ENCODE measurements at places on chromosomes 11 and 22.
A peak's percentile ranks its signal among the peaks of the same experiment; 100 is the strongest.

- DNase-seq: no peak
Observed at GRCh38 chr11:7592711-7593110, 78.9 kb downstream of the PPFIBP2 start.

DNA sequence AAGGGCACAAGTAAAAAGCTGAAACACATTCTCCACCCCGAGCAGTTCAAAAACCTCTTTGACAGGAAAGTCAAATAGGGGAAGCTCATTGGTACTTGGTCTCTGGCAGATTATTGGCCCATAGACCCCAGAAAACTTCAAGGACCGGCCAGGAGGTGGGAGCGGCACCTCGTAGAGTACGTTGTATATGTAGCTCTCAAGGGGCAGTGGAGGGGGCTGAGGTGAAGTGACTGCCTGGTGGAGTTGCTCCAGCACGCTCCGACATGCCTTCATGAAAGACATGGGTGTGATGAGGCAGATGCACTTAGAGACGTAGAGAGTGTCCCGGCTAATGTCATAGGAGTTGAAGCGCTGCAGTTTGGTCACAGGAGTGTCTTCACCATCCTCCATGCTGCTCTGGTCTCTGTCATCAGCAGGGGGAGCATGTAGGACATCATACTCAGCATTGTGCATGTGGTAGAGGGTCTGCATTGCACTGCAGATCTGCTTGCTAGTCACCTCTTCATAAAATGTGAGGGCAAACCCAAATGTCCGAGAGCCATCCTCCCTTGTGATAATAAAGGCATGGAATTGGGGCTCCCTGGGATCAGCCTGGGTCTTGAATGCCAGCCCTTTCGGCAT is 61.3 kb downstream of the DENND5A start:
- DNase-seq: no peak

- DNase-seq: peak; percentile 4
Observed at GRCh38 chr11:64436000-64436399, 77.0 kb downstream of the RPS6KA4 start.

GRCh38 chr11:2566223-2567025 is 121.6 kb downstream of the KCNQ1 start:
- DNase-seq: no peak

DNA sequence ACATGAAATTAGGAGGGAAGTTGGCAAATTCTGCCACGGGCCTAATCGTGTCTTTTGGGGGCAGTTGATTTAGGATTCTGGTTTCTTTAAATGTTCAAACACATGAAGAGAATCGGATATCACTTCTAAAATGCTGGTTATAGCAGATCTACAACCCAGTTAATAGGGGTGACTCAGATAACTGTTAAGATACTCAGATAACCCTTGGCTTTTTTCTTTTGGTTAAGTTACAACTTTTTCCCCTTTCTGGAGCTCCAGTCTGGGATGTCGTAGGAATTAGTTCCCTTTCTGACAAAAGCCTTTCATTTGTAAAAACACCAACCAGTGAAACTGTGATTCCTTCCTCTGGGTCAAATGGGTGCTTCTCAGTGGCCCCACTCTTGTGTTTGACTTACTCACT is 976 bp downstream of the DEPDC7 start:
- DNase-seq: no peak

GRCh38 chr11:77106759-77107158 is 4.1 kb downstream of the OMP start:
- DNase-seq: no peak

GRCh38 chr11:105024394-105024793 is 1.4 kb upstream of the CASP5 start:
- no peak for DNase-seq

GRCh38 chr22:22906907-22907550 is 19.4 kb downstream of the IGLL5 start:
- no peak for DNase-seq

GRCh38 chr11:92611157-92611556 is 358.3 kb upstream of the MTNR1B start:
- DNase-seq: no peak

- DNase-seq: peak; percentile 18
Observed at GRCh38 chr22:29473001-29473400, 7.0 kb upstream of the NEFH start.

DNA sequence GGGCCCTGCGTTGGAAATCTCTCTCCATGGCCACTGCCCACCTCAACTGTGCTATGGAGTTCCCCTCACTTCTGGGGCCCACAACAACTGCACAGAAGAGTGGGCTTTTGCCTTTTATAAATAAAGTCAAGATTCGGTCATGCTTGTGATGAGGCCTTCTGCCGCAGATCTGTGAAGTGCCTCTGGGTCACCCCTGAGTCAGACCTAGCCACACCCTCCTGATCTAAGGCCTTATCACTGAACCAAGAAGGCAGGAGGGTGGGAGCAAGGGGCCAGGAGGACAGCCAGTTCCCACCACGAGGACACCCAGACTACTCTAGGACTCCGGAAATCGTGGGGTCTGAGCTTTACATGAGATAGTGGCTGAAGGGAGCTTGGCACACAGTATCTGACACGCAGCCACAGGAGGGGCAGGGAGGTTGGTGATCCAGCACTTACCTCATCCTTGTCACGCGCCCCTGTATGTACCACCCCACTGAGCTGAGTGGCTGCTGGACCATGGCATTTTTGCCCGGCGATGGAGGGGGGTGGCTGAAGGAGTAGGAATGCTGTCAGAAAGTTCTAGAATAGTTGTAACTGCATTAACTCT is 115.7 kb downstream of the ABTB2 start:
- no peak for DNase-seq

GRCh38 chr11:122803306-122803705 is 35.0 kb upstream of the CRTAM start:
- DNase-seq: no peak

- no peak for DNase-seq
Observed at GRCh38 chr22:46586123-46586519, 34.1 kb upstream of the GRAMD4 start.

DNA sequence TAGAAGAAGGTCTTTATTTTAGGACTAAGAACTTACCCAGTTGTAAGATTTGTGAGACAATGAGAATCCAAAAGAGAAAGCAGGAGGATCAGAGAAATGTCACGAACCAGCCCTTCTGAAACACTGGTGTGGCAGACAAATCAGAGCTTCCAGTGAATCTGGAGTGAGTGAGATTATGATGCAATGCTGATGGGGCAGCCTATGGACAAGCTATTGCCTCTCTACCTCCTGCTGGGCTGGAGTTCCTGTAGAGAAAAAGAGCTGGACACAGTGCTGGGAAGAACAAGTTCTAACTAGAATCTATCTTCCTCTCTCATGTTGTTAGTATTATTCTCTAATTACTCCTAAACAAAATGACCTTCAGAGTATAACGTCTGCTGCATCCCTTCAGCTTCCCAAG is 12.0 kb upstream of the ANO3 start:
- no peak for DNase-seq

DNA sequence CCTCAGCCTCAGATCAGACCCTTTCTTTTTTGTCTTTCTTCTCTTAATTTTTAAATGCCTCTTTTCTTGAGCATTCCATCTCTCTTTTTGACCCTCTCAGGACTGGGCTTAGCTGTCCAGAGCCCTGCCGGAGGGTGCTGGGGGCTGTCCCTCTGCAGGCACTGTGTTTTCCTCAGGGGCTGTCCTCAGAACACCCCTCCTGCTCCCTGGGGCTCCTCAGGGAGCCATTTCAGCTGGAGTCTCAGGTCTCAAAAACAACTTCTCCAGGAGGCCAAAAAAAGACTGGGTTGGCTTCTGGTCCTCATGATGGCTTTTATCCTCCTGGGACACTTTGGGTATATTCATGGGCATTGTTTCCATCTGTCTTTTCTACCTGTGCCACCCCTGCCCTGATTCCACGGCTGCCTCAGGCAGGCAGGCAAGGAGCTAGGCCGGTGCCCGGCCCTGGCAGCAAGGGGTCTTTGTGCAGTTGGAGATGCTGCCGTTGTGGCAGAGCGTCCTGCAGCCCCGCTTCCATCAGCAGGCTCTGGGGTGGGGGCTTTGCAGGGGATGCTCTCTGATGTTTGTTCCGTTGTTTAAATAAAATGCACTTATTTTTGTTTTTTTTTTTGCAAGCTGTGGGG is 85.1 kb downstream of the CEP164 start:
- no peak for DNase-seq

- DNase-seq: no peak
Observed at GRCh38 chr11:19601235-19601634, 111.4 kb upstream of the NAV2 start.

GRCh38 chr22:26550498-26551033 is 38.3 kb upstream of the TFIP11 start:
- DNase-seq: no peak

DNA sequence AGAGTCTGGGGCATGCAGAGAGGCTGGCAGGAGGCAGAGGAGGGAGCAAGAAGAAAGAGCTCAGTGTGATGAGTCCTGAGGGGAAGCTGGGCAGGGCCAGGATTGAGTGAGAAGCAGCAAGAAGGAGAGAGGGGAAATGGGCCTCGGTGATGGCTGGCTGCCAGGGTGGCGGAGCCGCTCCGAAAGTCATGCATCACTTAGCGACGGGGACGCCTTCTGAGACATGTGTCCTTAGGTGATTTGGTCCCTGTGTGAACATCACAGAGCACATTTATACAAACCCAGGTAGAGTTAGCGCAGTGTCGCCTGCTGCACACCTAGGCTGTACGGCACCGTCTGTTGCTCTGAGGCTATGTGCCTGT is 15.1 kb downstream of the TBC1D22A start:
- DNase-seq: no peak

DNA sequence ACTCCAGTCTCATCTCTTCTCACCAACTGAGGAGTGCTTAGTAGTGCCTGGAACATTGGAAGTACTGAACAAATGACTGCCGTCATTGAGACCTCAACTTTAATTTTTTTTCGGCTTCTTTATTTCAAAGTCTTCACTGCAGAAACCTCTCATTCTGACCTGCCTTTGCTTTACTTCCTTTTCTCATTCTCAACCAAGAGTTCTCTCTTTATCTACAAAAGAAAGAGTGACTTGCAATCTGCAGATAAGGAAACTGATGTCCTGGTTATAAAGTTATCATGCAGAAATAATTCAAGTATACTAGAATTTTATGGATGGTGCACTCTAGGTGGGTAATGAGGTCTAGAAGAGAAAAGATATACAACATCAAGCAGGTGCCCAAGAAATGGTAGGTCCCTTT is 1.2 kb upstream of the EED start:
- DNase-seq: no peak

DNA sequence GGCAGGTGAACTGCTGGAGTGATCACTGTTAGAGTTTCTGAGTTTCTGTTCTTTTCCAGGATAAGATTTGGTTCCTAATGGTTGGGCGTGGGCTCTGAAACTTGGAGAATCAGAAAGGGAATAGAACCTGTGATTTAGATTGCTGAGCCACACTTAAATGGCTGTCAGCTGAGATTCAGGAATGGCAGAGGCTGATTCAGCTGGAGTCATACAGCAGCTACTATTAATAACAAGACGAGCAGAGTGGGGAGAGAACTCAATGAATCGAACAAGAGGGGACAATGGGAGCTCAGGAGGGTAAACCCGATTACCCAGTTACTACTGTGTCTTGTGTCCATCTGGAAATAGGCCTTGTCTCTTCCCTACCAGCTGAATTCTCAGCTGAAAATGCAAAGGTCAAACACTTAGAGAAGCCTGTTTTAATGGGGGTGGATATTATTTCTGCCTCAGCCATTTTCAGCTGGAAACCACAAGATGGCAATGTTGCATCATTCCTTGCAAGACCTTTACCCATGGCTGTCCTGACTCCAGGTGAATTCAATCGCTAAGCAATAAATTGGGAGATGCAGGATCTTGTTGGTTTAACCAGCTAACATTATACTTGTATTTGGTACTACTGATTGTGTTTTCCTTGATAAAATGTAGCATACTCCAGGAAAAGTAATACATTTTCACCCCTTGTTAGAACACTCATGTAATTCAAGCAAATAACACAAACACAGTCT is 104.5 kb upstream of the RAG2 start:
- peak; percentile 26 for DNase-seq
